ENCODE measurements at places on chromosomes 2 and 18. TPM values are rescaled to one million over a fixed set of nuclear protein-coding genes. Genes with fewer than 3 reads are reported as not detected.

Gene FAM237A
- total RNA-seq = not detected

Gene LRRTM1
- total RNA-seq = 10.6 TPM

DNA sequence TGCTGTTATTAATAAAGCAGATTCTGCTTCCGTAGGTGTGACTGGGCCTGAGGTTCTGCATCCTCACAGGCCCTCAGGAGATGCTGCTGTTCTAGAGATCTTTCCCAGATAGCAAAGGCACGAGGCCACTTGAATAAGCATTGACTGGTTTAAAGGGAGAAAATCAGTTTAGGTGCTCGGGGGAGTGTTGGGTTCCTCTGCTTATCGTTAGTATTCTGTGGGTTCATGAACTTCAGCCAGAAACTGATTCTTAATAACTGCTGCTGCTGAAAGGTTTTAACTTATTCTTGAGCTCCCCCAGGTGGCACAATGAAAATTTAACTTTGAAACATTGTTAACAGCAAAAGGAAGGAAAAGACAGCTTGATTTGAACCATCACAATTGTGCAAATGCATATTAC, 56.9 kb downstream of the ITGA6 start:
- no peak for DNase-seq

- DNase-seq = no peak
Measured at GRCh38 chr2:216224388-216224787, 115.2 kb downstream of the XRCC5 start.

DNA sequence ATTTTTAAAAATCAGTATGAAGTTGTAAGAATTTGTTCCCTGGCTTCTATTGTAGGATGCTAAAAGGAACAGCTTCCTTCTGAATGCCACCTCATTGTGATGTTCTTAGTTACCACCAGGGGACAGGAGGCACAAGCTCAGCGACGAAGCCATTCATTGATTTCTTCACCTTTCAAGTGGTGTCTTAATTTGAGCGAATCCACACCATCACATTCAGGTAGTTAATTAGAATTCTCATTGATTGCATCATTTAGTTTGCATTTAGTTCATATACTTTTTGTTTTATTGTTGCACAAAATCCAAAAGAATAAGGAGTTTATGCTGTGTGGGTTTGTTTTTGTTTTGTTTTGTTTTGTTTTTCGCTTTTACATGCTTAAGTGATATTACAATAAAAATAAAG, 23.1 kb downstream of the CYP27C1 start:
- no peak for DNase-seq
